ENCODE measurements at places on chromosomes 13 and 19.
A peak's percentile ranks its signal among the peaks of the same experiment; 100 is the strongest.

DNA sequence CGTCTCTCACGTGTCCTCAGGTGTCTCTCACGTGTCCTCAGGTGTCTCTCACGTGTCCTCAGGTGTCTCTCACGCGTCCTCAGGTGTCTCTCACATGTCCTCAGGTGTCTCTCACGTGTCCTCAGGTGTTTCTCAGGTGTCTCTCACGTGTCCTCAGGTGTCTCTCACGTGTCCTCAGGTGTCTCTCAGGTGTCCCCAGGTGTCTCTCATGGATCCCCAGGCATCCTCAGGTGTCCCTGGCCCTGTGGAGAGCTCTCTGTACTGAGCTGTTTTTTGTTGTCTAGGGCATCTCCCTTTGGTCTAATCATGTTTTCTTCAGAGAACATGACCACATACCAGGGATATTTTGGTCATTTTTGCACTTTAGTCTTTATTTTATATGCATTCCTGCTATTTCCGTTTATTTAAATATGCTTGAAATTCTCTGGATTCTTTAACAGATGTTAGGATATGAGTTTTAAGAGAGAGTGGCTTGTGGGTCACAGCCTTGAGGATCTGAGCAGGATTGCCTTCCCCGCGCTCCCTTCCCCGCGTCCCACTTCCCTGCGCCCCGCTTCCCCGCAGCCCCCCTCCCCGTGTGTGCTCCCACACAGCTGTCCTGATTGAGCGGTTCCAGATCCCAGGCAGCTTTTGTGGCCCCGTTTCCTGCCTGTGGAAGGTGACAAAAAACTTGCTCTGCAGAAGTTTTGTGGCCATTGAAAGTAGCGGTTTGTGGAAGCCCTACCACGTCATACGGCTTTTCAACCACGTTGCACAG is 31.9 kb downstream of the ATP4B start:
- no peak for DNase-seq

DNA sequence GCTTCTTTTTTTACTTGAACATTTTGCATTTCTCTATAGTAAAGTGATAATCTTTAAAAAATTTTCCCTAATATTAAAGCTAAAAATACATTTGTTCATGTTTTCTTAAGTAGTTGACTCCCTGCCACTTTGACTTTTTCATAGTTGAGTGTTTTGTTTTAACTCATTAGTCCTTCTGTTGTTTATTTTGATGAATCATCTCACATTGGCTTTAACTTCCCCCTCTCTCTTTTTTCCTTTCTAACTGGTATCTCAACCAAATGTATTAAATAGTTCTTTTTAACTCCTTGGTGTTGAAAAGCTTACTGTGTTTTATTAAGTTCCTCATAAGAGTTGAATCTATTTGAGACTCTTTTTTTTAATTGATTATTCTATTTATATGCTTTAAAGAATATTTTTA is 2.8 kb downstream of the TNFSF13B start:
- DNase-seq: no peak

GRCh38 chr13:76948149-76948548 is at the start of gene ACOD1:
ACOD1 (plus strand) TSS chr13:76948511; CDS start chr13:76948559, 48 bp downstream.
- no peak for DNase-seq

- DNase-seq: no peak
These were observed 855.1 kb downstream of the SLITRK5 start for GRCh38 chr13:88526186-88526852.

DNA sequence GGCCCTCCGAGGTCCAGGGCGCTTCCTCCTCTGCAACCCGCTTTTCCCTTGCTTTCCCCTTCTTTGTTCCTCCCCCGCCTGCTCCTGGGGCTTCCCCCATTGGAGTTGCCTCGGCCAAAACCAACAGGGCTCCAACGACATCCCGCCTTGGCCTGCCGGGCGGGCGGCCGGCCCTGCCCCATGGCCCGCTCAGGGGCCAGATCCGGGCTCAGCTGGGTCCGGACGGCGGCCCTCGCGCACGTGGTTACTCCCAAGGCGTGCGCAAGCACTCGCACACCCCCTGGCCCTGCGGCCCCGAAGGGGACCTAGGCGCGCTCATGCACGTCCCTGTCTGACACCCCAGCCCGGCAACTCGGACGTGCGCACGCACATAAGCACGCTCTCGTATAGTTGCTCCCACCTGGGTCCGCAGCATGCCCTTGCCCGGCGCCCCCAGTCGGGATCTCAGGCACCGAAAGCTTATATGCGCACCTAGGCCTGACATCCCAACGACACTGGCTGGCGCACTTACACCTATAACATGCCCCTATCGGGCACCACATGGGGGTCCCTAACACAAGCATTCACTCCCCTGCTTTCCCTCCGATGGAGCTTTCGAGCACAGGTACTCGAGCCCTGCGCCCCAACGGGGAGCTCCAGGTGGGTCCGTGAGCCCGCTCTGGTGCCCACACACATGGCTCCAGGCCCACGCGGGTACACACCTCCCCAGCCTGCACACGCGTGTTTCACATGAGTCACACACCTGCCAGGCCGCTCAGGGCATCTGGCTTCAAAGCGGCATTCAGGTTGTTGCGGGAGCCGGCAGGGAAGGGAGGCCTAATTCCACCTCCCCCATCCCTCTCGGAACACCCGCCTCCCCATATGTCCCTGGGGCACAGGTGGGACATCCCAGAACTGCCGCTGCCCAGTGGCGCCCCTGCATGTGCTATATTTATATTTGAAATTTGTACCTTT is 15.0 kb downstream of the NFIX start:
- DNase-seq: peak; percentile 39

DNA sequence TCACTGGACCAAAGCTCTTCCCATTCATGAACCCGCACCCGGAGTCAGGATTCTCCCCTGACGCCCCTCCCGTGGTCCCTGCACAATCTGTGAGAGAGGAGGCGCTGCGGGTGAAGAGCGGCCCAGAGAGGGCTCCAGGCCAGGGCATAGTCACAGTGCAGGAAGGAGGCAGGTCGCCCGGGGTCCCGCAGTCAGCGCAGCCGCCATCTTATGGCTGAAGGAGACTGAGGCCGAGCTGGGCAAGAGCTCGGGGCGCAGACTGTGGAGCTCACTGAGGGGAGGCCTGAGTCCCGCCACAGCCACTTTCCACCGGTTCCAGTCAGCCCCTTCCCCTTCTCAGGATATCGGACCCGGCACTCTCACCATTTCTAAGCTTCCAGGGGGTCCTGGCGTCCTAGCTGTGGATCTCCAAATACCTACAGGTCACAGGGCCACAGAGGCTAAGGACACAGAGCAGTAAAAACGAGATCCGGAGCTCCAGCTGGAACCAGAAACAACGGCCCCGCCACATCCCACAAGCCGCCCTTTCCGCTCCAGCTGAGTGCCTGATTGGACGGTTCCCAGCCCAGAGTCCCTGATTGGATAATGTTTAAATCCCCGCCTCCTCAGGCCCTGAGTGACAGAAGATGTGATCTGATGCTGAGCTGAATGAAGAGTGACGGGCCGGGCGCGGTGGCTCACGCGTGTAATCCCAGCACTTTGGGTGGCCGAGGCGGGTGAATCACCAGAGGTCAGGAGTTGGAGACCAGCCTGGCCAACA is at the start of gene ZNF99:
TSS of gene ZNF99 (minus strand) at position 501 of the 760 bp plus-strand sequence. CDS start at position 366, 135 bp downstream.
- peak; percentile 27 for DNase-seq
